ENCODE measurements at places on chromosomes 1 and 21. TPM values are rescaled to one million over a fixed set of nuclear protein-coding genes. Genes with fewer than 3 reads are reported as not detected.

DNA sequence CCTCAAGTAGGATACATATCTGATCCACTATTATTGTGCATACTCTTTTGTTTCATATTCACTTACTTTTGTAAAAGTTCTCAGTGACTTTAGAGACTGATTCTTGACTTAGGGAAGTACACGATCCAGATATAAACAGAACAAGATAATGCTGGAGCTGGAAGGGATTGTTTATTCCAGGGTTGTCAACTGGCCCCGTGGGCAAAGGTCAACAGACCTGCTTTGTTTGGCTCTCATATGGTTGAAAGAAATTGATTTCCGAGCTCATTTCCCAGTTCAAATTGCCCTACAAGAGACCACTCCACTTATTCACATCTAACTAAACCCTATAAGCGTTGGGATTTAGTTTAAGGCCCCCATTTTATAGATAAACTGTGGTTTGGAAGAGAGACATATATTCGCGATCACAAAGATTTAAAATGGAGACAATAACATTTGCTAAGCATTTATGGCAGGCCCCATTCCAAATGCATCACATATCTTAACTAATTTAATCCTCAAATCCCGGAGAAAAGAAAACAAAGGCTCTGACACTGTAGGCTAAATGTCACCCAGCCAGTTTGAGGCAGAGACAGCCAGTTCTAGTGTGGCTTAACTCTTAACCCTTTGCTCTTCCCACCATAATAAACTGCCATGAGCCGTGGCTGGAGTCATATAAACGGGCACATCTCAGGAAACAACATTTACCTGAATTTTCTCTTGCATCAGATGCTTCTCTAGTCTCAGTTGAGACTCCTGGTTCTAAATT, 20.6 kb downstream of the REG4 start:
- H3K27ac ChIP-seq, result no peak overlapping the region
- no peak for DNase-seq
- H3K4me3 ChIP-seq, result no peak overlapping the region

DNA sequence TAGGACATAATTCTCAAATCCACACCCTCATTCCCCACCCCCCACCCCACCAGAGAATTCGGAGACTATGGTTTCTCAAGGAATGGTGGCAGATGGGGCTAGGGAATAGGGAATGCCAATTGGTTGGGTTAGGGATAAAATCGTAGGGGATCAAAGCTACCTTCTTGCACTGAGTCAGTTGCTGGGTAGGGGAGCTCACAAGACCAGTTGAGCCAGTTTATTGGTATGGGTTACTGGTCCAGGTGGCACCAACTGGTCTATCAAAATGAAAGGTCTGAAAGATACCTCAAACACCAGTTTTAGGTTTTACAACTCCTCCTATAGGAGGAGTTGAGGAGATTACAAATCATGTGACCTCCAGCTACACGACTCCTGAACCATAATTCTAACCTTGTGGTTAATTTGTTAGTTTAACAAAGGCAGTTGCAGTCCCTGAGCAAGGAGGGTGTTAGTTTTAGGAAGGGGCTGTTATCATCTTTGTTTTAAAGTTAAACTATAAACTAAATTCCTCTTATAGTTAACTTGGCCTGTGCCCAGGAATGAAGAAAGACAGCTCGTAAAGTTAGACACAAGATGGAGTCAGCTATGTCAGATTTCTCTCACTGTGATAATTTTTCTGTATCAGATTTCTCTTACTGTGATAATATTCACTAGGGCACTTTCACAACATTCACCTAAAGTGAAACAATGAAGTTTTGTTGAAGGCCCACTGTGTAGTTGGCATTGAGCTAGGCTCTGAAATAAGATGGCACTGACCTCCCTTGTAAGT, 2.5 kb downstream of the SHISAL2A start:
- H3K36me3 ChIP-seq, result no peaks in the 10 kb centered on the region
- no peak overlapping the region for H3K27ac ChIP-seq
- no peaks in the 10 kb centered on the region for H3K27me3 ChIP-seq
- H3K4me1 ChIP-seq, result no peaks in the 10 kb centered on the region

- H3K4me1 ChIP-seq, result no peaks in the 10 kb centered on the region
- H3K27me3 ChIP-seq, result no peaks in the 10 kb centered on the region
- H3K36me3 ChIP-seq, result no peaks in the 10 kb centered on the region
- DNase-seq, result no peak
Observed at GRCh38 chr1:179883745-179884138, 1.7 kb downstream of the TOR1AIP1 start.

- no peak overlapping the region for H3K4me3 ChIP-seq
- H3K36me3 ChIP-seq, result no peaks in the 10 kb centered on the region
- H3K27me3 ChIP-seq, result no peaks in the 10 kb centered on the region
- DNase-seq, result no peak
- H3K27ac ChIP-seq, result no peak overlapping the region
- H3K4me1 ChIP-seq, result no peaks in the 10 kb centered on the region
Observed at GRCh38 chr21:14290576-14290975, 74.6 kb downstream of the RBM11 start.

- no peak overlapping the region for H3K4me3 ChIP-seq
- no peak for DNase-seq
- no peaks in the 10 kb centered on the region for H3K27me3 ChIP-seq
- no peaks in the 10 kb centered on the region for H3K4me1 ChIP-seq
Observed at GRCh38 chr21:32298148-32298559, 501 bp upstream of the MRAP start.

The FCRL2 gene
- polyA plus RNA-seq, result not detected

DNA sequence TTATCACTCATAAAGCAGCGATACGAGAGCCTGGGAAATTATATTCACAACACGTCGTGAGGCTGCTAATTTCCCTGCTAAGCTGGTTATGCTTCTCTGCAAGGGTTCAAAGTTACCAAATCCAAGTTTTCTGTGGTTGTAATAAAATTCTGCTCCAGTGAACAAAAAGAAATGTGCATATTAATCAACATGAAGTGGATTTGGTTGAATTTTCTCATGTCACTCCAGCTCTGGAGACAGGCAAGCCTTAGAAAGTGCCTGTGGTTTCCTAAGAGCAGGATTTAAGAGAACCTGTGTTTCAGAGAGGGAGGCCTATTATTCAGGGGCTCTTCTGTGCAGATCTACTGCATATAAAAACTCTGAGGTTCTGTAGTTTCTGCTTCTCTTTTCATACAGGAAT, 87.5 kb downstream of the WLS start:
- no peaks in the 10 kb centered on the region for H3K4me1 ChIP-seq
- no peak overlapping the region for H3K27ac ChIP-seq
- H3K27me3 ChIP-seq, result no peaks in the 10 kb centered on the region
- peaks cover 15% of the 10 kb centered on the region for H3K36me3 ChIP-seq
- DNase-seq, result no peak

The IVL gene
- polyA plus RNA-seq, result 0.13 TPM

- H3K4me1 ChIP-seq, result no peaks in the 10 kb centered on the region
- H3K27ac ChIP-seq, result no peak overlapping the region
- H3K36me3 ChIP-seq, result no peaks in the 10 kb centered on the region
- no peak overlapping the region for H3K4me3 ChIP-seq
- DNase-seq, result no peak
Observed at GRCh38 chr1:21818656-21819055, 6.6 kb downstream of the LDLRAD2 start.

- no peak for DNase-seq
- no peaks in the 10 kb centered on the region for H3K4me1 ChIP-seq
- no peak overlapping the region for H3K27ac ChIP-seq
- H3K4me3 ChIP-seq, result no peak overlapping the region
Observed at GRCh38 chr1:11661103-11661502, 2.9 kb upstream of the FBXO6 start.

The CXADR gene
- not detected for polyA plus RNA-seq

The ADPRS gene
- 20.4 TPM for polyA plus RNA-seq

- no peak overlapping the region for H3K4me3 ChIP-seq
- DNase-seq, result no peak
- no peak overlapping the region for H3K27ac ChIP-seq
- no peaks in the 10 kb centered on the region for H3K36me3 ChIP-seq
Observed at GRCh38 chr21:42708107-42708506, 54.7 kb downstream of the PDE9A start.

The IRF6 gene
- polyA plus RNA-seq, result 9.8 TPM

DNA sequence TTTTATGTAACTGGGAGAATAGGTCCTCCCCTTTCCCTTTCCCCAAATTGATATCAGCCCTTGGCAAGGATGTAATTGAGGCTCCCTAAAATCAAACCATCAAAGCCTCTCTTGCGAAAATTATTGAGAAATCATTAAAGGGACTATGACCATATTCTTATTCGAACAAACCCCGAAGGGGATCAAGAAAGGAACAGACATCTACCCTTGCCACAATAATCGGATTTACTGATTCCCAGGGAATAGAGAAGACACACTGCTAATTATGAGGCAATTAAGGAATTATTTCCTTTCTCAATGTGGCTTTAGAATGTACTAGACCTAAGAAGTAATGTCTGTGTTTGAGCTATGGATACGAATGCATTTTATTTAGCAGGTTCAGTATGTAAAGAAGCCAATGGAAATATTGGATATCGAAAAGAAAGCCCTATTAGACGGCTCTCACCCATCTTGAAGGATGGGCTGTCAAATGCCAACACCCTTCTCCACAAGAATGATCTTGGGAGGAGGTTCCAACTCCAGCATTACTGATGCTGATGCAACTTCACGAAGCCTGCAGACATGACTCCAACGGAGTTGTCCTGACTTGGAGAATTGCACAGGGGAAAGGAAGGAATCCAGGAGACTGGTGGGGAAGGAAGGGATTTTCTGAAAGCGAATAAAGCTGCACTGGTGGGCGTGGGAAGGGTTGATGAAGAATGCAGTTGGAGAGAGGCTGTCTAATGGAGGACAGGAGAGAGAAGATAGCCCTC, 11.6 kb upstream of the PTPRF start:
- no peaks in the 10 kb centered on the region for H3K36me3 ChIP-seq
- no peak overlapping the region for H3K27ac ChIP-seq
- no peaks in the 10 kb centered on the region for H3K4me1 ChIP-seq
- DNase-seq, result no peak
- no peaks in the 10 kb centered on the region for H3K27me3 ChIP-seq

DNA sequence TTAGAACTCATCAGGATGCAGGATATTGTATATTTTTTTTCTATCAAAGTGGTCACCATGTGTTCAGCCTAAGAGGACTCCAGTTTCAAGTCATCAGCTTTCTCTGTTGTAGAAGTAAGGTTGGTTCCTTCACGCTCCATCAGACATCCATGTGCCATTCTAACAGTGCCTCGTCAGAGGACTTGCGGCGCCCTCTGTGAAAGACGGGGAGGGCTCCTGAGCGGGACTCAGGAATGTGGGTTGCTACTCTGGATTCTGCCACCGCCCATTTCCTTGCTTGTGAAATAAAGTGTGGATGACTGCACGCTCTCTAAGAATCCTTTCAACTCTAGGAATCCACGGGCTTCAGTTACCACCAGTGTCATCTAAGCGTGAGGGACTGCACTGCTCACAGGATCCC, 593.5 kb downstream of the KIF26B start:
- H3K36me3 ChIP-seq, result no peaks in the 10 kb centered on the region
- DNase-seq, result no peak

The ABL2 gene
- 5.4 TPM for polyA plus RNA-seq

The ECM1 gene
- 8.1 TPM for polyA plus RNA-seq

- no peaks in the 10 kb centered on the region for H3K27me3 ChIP-seq
- no peaks in the 10 kb centered on the region for H3K4me1 ChIP-seq
- no peaks in the 10 kb centered on the region for H3K36me3 ChIP-seq
- DNase-seq, result no peak
Observed at GRCh38 chr21:45747233-45747766, 103.8 kb downstream of the PCBP3 start.

DNA sequence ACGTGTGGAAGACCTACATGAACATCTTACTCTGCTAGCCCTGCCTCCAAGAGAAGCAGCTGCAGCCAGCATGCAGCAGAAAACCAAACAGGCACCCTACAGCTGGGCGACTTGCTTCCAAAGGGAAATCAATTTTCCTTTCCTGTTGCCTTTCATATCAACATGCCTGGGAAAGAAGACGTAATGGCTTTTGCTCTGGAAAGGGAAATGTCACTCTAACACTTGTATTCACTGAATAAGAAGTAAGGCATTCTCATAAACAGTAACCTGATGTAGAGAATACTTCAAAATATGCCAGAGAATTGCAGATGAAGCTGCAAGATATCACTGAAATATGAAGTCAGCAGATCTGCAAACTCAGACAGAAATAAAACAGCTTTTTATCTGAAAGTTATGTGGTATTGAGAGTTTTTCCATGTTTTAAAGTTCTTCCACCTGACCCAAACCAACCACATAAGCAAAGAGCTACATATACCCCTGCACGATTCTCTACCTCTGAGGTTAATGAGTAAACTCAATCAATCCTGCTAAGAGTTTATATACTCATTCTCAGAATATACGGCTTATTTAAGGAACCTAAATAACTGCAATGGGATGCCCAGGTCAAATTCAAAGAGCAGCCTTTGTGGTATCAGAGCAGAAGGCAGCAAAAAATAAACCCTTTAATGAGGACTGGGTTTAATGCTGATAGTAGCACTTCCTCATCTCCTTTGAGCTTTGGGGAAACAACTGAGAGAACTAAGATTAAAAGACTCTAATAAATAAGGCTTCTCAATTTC, 150.9 kb downstream of the RERE start:
- no peak for DNase-seq
- H3K4me3 ChIP-seq, result no peak overlapping the region
- no peaks in the 10 kb centered on the region for H3K27me3 ChIP-seq
- H3K36me3 ChIP-seq, result no peaks in the 10 kb centered on the region

DNA sequence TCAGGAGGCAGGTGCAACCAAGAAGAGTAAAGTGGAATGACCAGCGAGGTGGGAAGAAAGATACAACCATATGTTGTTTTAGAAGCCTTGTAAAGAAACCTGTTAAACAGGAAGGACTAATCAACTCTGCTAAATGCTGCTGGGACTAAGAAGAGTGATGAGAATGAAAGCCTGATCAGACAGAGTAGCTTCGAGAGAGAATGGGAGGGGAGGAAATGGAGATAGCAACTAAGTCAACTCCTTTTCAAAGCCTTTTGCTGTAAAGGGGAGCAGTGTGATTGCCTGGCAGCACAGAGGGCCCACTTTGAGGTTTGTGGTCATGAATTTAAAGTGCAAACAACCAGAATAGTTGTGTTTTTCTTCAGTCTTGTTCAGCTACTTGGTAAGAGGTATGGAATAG, 31.4 kb downstream of the SLC30A7 start:
- no peak for DNase-seq
- H3K36me3 ChIP-seq, result no peaks in the 10 kb centered on the region
- H3K4me3 ChIP-seq, result no peak overlapping the region
- H3K4me1 ChIP-seq, result no peaks in the 10 kb centered on the region
- H3K27me3 ChIP-seq, result no peaks in the 10 kb centered on the region

DNA sequence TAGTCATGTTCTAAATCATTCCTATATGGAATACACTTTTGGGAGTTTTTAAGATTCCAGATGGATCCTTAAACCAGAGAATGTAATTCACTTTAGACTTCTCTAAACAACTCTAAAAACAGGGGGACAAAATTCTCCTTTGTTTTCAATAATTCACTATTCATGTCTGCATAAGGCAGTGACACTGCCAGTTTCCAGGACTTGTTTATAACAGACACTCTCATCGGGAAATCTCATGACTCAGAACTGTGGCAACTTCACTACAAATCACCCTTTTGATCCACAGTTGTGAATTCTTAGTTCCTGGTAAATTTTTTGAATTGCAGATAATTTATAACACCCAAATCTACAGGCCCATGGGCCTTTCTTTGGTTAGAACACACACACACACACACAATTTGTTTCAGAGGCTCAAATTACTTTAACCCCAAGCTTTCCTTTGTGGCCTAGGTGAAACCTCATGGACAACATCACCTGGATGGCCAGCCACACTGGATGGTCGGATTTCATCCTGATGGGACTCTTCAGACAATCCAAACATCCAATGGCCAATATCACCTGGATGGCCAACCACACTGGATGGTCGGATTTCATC, at the start of gene OR2T4:
OR2T4 (plus strand) TSS at position 545 of the 595 bp plus-strand sequence; CDS start at position 545, 0 bp downstream.
- H3K36me3 ChIP-seq, result no peaks in the 10 kb centered on the region
- no peak for DNase-seq
- no peak within 1 kb of the TSS for H3K27ac ChIP-seq
- no peaks in the 10 kb centered on the region for H3K4me1 ChIP-seq

GRCh38 chr1:85467929-85468540, 3.1 kb upstream of the DDAH1 start:
- no peak overlapping the region for H3K27ac ChIP-seq
- no peaks in the 10 kb centered on the region for H3K36me3 ChIP-seq
- H3K4me3 ChIP-seq, result no peak overlapping the region
